ENCODE measurements at places on chromosomes 2 and 18. TPM values are rescaled to one million over a fixed set of nuclear protein-coding genes. Genes with fewer than 3 reads are reported as not detected.

- no peak overlapping the region for H3K4me3 ChIP-seq
- no peak for DNase-seq
- no peaks in the 10 kb centered on the region for H3K27me3 ChIP-seq
- H3K27ac ChIP-seq = no peak overlapping the region
- H3K36me3 ChIP-seq = no peaks in the 10 kb centered on the region
These were observed 42.5 kb downstream of the POU3F3 start for GRCh38 chr2:104896446-104896845.

DNA sequence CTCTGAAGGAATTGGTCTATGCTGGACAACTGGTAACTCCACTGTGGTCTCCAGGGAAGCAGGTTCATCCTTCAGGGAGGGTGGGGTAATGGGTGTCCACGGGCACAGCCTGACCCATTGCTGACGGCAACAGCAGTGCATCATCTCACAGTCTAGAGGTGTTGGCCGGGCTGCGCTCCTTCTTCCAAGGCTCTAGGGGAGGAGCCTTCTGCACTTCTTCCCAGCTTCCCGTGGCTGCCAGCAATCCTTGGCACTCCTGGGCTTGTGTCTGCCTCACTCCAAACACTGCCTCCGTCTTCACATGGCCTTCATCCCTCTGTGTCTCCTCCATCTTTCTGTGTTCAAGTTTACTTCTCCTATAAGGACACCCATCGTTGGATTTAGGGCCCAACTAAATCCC, 166.2 kb downstream of the CTIF start:
- H3K27me3 ChIP-seq = no peaks in the 10 kb centered on the region
- no peaks in the 10 kb centered on the region for H3K4me1 ChIP-seq
- no peak overlapping the region for H3K27ac ChIP-seq
- no peaks in the 10 kb centered on the region for H3K36me3 ChIP-seq

GRCh38 chr2:222318712-222319585, 20.2 kb upstream of the PAX3 start:
- peaks cover 27% of the 10 kb centered on the region for H3K4me1 ChIP-seq
- H3K4me3 ChIP-seq = peak overlapping the region; percentile 67
- H3K27me3 ChIP-seq = peaks cover 33% of the 10 kb centered on the region
- peak; percentile 54 for DNase-seq
- H3K27ac ChIP-seq = no peak overlapping the region

Gene MALL
- not detected for total RNA-seq

DNA sequence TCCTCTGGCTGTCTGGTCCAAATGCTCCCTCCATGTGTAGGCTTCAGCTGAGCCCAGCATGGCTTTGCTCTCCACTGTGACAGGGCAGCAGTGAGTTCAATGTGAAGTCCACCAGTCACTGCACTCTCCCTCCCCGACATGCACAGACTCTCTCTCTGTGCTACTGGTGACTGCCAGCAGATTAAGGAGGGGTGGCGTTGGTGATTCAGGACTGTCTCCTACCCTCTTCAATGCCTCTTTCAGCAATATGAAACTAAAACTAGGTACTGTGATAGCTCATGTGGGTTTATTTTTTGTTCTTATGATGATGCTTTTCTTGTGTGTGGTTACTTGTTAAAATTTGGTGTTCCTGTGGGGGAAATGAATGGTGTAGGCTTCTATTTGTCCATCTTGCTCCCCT, 201.0 kb upstream of the RBMS1 start:
- H3K4me1 ChIP-seq = peaks cover 7% of the 10 kb centered on the region
- no peaks in the 10 kb centered on the region for H3K36me3 ChIP-seq
- no peak overlapping the region for H3K4me3 ChIP-seq

Gene HOXD13
- not detected for total RNA-seq

Gene CCDC88A
- 22.1 TPM for total RNA-seq

Gene KCNS3
- total RNA-seq = 10.5 TPM

- H3K27me3 ChIP-seq = no peaks in the 10 kb centered on the region
- peaks cover 44% of the 10 kb centered on the region for H3K4me1 ChIP-seq
- no peak for DNase-seq
- H3K27ac ChIP-seq = peak overlapping the region; percentile 32
These were observed 20.9 kb downstream of the ITGAV start for GRCh38 chr2:186610785-186611184.

Gene VPS54
- 18.4 TPM for total RNA-seq

Gene CTIF
- 24.4 TPM for total RNA-seq

GRCh38 chr2:1742681-1743395, 1.5 kb downstream of the PXDN start:
- peaks cover 11% of the 10 kb centered on the region for H3K27me3 ChIP-seq
- H3K36me3 ChIP-seq = no peaks in the 10 kb centered on the region
- peak overlapping the region; percentile 55 for H3K27ac ChIP-seq
- no peaks in the 10 kb centered on the region for H3K4me1 ChIP-seq
- peak; percentile 80 for DNase-seq

Gene SLC5A7
- total RNA-seq = 0.06 TPM

DNA sequence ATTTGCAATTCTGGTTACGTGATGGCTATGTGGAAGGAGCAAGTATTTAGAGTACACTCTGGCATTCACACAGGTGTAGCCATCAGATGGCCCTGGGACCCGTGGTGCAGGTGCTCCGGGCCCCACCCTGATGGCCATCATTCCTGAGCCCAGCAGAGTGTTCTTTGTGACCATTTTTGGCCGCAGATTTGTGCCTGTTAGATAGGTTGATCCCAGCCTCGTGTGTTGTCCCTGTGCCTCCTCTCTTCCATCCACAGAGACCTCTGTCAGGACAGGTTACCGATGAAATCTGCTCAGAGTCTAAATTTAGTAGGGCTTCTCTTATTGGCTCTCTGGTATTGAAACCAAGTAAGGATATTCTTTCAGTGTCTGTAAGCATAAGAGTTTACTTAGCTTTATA, 33.9 kb downstream of the MAPRE2 start:
- H3K27me3 ChIP-seq = no peaks in the 10 kb centered on the region
- H3K36me3 ChIP-seq = no peaks in the 10 kb centered on the region
- no peak overlapping the region for H3K4me3 ChIP-seq
- peak overlapping the region; percentile 36 for H3K27ac ChIP-seq

Gene UGT1A5
- not detected for total RNA-seq

Gene IL37
- total RNA-seq = not detected

Measured in cardiac muscle cell (in vitro differentiated cells and primary cell).